ENCODE measurements at places on chromosomes 1 and 21.

GRCh38 chr1:97826820-97827219 lies 94.0 kb downstream of the DPYD start:
- DNase-seq: no peak

- DNase-seq: no peak
Observed at GRCh38 chr1:162667381-162668080, 35.3 kb downstream of the DDR2 start.

DNA sequence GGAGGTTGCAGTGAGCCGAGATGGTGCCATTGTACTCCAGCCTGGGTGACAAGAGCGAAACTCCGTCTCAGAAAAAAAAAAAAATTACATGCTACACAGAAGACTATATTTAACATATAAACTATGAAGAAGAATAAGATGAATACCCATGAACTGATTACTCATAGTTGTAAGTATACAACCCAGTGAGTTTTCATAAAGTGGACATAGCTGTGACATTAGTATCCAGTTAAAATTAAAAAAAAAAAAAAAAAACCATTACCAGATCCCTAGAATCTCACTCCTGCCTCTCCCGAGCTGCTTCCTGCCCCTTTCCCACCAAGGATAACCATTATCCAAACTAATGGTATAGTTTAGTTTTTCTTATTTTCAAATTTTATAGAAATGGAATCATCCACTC lies 37.4 kb downstream of the UBE4B start:
- no peak for DNase-seq

DNA sequence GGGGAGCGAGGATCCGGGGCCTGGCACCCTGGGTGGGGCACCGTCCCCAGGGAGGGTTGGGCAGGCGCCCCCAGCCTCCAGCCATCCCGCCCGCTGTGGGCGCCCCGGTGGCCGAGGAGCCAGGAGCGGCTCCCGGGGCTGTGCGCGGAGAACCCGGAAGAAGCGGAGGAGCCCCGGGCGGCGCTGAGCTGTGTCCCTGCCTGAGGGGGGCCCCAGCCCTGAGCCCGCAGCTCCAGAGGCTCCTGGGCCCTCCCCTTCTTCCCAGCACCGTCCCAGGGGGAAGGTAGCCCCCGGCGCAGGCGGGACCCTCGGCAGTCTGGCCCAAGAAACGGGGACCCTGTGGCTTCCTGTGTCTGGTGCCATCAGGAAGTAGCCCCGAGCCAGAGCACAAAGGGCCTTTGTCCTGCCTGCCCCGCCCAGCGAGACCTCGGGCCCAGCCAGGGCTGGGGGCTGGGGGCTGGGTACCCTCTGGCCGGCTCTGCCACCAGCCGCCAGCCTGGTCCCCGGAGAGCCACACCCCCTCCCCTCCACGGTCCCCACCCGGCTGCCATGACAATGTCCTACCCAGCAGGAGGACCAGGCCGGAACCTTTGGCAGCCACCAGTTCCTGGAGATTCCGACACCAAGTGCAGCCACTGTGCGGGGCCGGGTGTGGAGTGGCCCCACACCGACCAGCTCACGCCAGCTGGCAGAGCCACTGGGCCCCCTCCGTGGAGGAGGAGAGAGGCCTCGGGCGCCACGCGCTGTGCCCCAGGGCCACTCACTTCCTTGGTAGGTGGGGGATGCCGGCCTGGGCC lies 15.6 kb upstream of the TTLL10 start:
- DNase-seq: no peak

DNA sequence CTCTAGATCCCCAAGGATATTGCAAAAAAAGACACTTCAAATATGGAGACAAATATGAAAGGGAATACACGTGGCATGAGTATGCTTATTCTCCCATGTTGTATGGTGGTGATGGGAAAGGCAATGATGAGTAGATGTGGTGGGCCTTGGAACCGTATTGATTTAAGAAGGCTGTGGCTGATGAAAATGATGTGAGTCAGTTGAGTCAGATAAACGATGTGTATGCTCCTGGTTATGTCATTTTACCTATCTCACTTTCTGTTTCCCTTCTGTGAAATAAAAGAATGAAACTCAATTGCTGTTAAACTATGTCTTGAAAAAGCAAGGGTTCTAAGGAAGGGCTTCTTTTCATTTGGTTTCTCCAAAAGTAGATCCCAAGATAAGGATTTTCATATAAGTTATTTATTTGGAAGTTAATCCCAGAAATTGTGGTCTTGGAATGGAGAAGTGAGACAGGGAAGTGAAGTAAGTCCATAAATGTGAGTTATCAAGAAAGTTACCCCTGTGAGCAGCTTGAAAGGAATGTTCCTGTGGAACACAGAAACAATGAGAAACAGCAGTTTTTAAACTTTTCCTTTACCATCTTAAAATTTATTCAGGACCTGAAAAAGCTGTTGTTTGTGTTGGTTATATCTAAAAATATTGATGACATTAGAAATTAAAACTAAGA lies 292.0 kb downstream of the DUSP10 start:
- DNase-seq: no peak

GRCh38 chr1:32613472-32613871 lies 36.9 kb downstream of the ZBTB8OS start:
- DNase-seq: no peak

GRCh38 chr1:19345391-19345790 lies 33.3 kb downstream of the SLC66A1 start:
- no peak for DNase-seq

DNA sequence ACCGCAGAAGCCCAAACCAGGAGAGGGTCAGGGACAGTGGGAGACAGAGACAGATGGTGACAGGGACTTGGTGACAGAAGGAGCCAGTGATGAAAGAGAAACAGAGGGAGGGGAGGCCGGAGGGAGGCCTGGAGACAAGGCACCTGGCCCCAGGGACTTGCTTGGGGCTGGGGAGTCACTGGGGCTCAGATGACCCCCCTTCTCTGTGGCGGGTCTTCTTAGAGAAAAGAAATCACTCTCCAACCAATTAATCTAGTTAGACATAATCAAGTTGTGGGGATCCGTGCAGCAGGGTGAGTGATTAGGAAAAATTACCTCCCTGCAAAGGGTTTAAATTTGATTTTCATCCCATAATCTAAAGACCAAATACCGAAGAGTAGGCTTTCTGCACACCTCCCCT lies 519.8 kb downstream of the PTPRU start:
- no peak for DNase-seq

DNA sequence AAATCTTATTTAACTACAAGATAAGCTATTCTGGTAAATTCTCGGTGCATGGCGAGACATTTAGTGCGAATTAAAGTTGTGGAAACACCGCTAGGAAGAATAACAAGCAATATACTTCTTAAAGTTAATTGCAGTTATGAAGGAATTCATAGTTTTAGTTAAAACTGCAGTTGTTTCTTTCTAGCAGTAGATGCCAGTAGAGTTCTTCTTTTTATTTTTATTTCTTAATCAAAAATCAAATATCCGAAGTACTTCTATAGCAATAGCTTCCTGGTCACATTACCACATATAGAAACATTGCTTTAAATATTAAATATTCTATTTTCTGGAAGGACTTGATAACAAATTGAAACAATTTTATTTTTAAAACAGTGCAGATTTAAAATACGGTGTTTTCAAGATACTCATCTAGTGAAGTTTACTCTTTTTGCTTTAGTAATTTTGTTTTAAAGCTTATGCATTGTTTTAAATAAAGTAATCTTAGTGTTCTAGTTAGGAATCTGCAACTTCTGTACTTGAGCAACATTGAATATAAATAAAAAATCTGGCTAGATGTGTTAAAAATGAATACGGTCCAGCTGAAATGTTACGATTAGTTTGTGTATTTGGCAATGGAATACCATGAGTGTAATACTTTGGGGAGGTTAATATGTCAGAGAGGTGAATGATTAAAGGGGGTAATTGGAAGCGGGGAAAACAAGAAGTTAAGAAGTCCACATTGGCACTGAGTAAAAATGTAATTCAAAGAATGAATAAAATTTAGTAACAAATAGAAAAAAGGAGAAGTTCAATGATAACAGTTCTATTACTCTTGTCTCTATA lies 2.7 kb upstream of the PRKACB start:
- DNase-seq: no peak

GRCh38 chr1:154689083-154689482 lies 81.1 kb upstream of the ADAR start:
- no peak for DNase-seq

DNA sequence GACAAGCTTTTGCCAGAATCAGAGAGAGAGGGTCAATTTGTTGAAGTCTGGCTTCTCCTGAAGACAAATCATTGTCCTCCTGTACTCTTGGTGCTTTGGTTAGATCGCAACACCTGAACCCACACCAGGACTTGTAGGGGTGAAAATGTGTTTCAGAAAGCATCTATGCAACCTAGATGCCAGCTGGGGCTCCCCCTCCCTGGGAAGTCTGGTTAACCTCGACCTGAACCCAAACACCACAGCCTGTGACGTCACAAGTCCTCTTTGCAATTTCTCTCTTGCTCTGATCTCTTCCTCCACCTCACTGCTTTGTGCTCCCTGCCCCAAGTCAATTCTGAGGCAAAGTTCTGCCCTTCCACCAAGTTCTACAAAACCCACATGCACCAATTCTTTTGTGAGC lies 42.8 kb upstream of the USP24 start:
- no peak for DNase-seq

- DNase-seq: no peak
Observed at GRCh38 chr1:167294528-167294927, 73.8 kb downstream of the POU2F1 start.

DNA sequence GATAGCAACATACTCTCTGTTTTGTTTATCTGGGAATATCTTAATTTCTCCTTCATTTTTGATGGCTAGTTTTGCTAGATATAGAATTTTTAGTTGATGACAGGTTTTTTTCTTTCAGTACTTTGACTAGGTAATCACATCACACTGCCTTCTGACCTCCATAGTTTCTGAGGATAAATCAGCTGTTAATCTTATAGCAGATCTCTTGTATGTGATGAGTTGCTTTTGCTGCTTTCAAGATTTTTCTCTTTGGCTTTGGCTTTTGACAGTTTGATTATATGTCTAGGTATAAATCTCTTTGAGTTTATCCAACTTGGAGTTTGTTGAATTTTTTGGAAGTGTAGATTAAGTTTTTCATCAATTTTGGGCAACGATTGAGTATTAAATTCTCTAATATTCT lies 142.6 kb downstream of the ZNF644 start:
- DNase-seq: no peak

GRCh38 chr1:21804536-21804935 lies 7.5 kb upstream of the LDLRAD2 start:
- no peak for DNase-seq

DNA sequence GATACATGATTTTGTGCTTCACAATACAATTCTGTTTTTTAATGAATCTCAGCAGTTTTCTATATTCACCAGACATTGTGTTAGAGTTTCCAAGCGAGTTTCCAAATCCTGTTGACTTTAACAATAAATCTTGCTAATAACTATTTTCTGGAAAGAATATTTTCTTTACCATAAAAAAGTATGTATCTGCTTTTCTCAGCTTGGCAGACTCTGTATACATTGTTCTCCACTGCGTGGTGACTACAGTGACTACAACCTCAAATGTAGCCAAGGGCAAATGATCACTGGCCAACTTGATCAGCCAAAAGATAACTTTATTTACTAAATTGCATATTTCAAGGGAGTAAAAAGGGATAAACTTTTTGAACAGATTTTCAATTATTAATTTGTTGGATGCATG lies 325.9 kb upstream of the ADAMTS5 start:
- DNase-seq: no peak

- DNase-seq: no peak
Observed at GRCh38 chr21:30478004-30478403, 2.2 kb downstream of the KRTAP19-1 start.

DNA sequence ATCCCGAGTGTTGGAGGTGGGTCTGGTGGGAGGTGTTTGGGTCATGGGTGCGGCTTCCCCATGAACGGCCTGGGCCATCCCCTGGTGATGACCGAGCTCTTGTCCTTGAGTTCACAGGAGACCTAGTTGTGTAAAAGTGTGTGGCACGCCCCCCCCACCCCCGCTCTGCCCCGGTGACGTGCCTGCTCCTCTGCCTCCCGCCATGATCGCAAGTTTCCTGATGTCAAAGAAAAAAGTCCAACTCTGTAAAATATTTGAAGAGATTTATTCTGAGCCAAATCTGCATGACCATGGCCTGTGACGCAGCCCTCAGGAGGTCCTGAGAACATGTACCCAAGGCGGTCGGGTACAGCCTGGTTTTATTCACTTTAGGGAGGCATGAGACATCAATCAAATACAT lies 125.1 kb upstream of the COL6A1 start:
- DNase-seq: no peak

DNA sequence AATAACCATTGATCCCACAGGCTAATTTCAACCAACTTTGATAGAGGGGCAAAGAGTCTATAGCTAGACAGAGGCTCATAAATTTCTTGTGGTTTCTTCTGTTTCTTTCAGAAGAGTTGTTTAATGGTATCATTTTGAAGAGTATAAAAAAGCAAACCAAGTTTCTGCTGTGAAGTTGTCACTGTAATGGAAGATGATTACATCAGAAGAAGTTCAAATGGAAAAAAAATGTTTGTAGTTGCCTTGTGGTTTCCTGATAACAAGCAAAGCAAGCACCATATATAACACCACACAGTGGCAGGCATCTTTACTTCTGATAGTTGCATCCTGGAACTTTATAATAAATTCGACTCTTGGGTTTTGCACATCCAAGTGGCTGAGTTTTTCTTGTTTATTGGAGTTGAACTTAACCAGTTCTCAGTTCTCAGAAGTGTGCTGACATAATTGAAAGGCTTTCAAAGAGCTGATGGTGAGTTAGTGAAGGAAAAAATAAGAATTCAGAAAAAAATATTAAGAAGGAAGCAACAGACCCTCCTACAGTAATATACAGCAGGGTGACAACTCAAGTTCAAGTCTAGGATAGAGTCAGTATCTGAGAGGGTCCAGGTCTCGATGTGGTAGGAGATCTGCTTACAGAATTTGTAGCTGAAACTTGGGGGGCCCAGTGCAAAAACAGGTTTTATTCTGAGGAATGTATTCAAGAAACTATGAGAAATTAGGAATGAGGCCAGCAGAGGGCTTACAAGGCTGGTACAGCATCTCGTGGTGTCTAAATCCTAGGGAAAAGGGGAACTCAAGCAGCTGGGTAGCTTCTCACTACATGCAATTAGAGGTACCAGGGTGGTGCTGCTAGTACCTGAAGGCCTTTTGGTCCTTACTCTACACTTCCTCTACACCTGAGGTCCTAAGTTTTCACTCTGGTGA lies 123.5 kb downstream of the CRB1 start:
- no peak for DNase-seq

GRCh38 chr1:56139836-56140235 lies 439.5 kb downstream of the PLPP3 start:
- no peak for DNase-seq

DNA sequence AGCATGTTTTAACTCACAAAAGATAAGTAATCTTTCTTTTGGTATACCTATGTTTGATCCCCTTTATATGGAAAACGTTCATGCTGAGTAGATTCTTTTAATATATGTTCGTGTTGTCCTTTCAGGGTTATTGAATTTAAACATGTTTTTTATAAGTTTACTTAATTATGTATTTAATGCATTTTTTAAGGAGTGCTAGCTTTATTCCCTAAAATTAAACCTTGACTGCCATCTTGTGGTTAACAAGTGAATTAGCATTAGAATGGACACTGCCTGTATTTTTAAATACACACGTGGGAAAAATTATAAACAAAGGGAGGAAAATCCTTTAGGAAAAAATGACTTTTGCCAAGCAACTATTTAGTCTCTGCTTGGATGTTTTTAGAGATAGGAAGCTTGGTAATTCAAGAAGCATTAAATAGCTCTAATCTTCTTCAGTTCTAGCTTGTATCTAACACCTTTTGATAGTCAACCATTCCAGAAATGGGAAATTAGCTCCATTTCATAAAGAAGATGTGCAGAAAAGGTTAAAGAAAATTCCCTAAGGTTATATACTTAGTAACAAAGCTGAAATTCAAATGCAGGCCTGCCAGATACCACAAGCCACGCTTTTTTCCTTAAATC lies 43.0 kb downstream of the UBE2U start:
- no peak for DNase-seq
